Ovary (tissue), 10 donors: ENCODE measurements at places on chromosomes 11 and 22.
A peak's percentile ranks its signal among the peaks of the same experiment; 100 is the strongest.

DNA sequence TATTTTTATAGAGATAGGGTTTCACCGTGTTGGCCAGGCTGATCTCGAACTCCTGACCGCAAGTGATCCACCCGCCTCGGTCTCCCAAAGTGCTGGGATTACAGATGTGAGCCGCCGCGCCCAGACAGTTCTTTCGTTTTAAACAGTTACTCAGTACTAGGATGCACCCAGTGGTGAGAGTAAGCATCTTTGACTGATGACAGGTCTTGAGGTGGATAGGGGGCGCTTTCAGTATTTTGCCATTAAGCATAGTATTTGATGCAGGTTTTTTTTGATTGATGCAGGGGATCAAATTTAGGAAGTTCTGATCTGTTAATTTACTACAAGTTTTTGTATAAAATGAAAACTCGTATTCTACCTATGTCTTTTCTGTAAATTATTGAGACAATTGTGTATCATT lies 13.2 kb upstream of the TRIM34 start:
- DNase-seq, result no peak

DNA sequence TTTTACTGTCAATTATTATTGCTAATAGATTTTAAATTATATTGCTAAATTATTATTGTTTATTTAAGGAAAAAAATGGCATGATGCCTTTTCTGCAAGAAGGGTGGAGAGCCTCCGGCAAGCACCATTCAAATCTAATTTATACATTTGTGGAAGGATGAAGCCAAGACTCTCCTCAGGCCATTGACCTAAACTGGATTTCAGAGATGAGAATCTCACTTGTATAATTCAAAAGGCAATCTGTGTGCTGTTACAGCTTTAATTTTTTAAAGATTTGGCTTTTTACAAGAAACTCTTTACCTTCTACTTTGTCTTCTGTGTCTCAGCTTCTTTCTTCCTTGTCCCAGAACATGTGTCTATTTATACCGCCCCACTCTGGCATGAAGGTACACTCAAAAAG lies 722.5 kb downstream of the ETS1 start:
- no peak for DNase-seq

DNA sequence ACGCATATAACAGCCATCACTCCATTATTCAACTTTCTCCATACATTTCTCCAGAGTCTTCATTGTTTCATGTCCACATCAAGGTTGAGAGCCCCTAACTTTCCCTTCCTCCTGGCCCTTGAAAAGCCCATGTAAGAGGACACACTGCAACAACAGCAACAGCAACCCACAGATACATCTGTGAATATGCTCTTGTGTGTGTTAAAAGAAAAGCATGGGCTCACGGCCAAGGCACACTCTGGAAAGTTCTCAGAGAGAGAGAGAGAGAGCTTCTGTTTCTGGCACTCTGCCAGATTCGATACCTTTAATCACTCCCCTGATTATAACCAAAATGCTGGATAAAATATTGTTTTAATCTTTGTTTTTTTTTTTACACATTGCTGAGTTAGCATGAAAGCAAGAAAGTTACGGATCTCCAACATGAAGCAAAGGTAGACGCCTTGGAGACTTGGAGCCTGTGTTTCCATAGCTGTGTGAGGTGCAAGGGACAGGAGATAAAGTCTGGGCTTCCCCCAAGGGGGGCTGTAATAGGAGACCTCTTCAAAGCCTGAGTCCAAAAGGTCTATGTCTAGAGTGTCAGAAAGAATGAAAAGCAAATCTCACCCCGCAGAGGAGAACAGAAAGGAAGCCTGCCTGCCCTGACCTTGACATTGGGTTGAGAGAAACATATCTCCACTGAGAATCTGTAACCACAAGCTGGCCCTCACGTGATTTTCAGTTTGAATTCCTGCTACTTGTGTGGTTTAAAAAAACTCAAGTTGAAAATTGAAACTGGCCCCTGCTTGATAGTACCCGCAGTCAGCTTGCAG lies 33.7 kb upstream of the MPPED1 start:
- peak; percentile 56 for DNase-seq

- no peak for DNase-seq
Measured at GRCh38 chr11:3229673-3230630, 2.3 kb downstream of the MRGPRE start.

- no peak for DNase-seq
Measured at GRCh38 chr22:47129902-47130635, 367.6 kb downstream of the TBC1D22A start.

- DNase-seq, result no peak
Measured at GRCh38 chr11:34625576-34625975, 4.7 kb downstream of the EHF start.

- no peak for DNase-seq
Measured at GRCh38 chr11:40281052-40281580, 1178.3 kb downstream of the LRRC4C start.

GRCh38 chr11:111512296-111513239 lies at the start of gene BTG4:
Gene BTG4 (minus strand): TSS chr11:111512386. CDS start chr11:111498776, 13,610 bp downstream.
- peak; percentile 34 for DNase-seq

- DNase-seq, result peak; percentile 73
Measured at GRCh38 chr22:50190182-50190940, 4.6 kb downstream of the TRABD start.

DNA sequence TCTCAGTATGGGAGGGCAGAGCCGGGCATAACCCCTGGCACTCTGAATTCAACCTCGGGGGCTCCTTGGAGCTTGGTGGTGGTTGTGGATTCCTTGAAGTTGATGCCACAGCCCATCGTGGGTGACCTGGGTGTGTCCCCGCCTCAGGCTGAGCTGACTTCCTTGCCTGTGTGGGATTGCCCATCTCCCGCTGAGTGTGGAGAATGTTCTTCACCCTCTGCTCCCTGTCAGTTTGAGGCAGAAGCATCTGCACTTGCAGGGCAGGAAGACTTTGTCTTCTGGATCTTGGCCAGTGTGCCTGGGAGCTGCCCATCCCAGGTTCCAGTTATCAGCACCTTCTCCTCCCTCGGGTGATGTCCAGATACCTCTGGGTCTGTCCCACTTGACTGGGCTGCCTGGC lies 25.3 kb downstream of the CD82 start:
- DNase-seq, result no peak

- no peak for DNase-seq
Measured at GRCh38 chr22:22021162-22021750, 38.7 kb upstream of the TOP3B start.

- no peak for DNase-seq
Measured at GRCh38 chr22:23565305-23565914, 14.7 kb downstream of the IGLL1 start.

DNA sequence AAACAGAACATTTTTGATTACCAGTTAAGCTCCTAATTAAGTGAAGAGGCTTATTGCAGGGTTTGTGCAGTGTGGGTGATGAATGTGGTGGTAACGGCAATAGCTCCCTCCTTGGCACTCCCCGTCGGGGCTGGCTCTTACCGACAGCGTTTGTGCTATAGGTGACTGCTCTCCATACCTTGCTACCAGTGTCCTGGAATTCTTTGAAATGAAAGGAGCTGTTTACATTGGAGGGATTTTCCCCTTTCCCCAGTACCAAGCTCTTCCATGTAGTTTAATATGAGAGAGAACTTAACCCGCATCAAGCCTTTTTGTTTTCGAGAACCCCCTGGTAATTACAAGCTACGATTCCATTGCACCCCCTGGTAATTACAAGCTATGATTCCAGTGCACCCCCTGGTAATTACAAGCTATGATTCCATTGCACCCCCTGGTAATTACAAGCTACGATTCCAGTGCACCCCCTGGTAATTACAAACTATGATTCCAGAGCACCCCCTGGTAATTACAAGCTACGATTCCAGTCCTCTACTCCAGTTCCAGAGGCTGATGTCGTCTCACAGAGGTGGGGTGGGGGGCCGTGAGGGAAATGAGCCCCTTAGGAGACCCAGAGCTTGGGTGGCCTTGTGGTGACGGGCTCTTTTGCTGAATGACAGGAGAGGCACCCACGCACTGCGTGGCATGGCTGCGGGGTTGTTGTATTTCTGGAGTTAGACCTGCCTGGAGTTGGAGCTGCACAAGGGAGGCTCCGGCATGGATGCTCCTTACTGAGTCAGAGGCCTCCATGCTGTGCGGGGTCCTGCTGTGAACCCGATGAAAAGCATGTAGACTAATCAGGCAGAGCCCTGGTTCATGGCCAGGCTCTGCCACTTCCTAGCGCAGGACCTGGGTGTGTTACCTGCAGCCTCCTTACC lies 205.3 kb downstream of the TBC1D22A start:
- no peak for DNase-seq

GRCh38 chr11:34308913-34309585 lies 48.8 kb downstream of the ABTB2 start:
- DNase-seq, result no peak

DNA sequence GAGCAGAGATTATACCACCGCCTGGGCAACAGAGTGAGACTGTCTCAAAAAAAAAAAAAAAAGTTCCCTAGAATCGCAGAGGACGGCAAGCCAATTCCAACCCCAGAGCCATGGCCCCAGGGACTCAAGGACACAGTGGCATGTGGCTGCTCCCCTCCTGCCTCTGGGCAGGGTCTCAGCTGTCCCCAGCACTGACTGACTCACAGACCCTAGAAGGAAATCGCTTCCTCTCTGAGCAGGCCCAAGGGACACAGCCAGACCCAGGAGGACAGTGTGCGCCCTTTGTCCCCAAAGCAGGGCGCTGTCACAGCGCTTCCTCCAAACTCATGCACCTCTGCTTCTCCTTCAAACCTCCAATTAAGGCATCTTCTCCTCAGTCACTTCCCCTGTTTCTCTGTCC lies 2.3 kb downstream of the PACSIN3 start:
- DNase-seq, result no peak

DNA sequence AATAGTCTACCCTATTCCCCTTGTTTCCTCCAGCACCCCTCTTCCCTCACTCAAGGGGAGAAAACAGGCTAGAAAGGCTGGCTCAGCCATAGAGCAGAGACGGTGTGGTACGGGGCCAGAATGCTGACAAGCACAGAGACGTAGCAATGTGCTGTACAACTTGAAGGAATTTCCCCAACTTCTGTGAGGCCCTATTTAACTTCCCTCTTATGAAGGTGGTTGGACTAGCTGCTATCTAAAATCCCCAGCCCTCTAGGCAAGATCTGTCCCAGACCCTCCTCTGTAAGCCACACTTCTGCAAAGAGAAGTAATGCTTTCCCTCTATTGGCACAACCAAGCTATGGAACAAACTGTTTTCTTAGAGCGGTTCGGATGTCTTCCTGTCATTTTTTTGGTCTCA lies 37.8 kb downstream of the PLEKHA7 start:
- no peak for DNase-seq

DNA sequence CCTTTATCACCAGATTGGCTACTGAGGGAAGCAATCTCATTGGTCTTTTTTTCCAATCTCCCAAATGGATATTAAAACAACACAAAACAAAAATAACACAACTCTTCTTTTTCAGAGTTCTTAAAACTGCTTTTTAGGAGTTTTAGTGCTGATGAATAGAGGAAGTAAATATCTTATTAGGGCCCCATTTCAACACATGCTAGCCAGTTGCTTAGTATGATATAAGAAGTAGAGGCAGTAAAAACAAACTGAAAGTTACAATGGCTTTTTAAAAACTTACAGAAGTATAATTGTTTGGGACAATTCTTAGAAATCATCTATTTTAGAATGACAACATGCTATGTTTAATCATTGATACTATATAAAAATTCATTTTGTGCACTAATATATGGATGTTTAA lies 3.4 kb downstream of the C11orf71 start:
- no peak for DNase-seq

DNA sequence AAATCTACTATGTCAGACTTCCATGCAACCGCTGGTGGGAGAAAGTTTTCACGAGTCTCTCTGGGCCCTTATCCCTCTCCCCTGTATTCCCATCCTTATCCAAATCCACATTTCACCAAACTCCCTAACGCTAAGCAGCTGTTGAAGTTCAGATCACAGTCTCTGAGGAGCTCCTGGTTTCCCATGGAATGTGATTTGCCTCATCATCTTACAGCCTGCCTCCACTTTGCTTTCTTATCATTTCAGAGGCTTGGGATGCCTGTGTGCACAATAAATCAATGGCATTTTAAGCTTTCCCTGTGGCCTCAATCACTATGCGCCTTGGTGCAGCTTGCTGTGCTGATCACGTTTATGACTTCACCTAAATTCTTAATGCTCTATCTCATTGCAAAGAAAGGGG lies 352.4 kb upstream of the FAT3 start:
- DNase-seq, result no peak

- DNase-seq, result no peak
Measured at GRCh38 chr11:22508665-22509064, 117.0 kb downstream of the FANCF start.

GRCh38 chr11:110198031-110198729 lies 98.2 kb downstream of the RDX start:
- DNase-seq, result no peak

- DNase-seq, result no peak
Measured at GRCh38 chr22:50014053-50014501, 1.5 kb upstream of the IL17REL start.

GRCh38 chr22:38607680-38608079 lies 37.7 kb upstream of the DMC1 start:
- DNase-seq, result no peak

GRCh38 chr11:72771507-72771906 lies 19.3 kb upstream of the ARAP1 start:
- no peak for DNase-seq

- DNase-seq, result no peak
Measured at GRCh38 chr22:24730864-24731263, 43.7 kb downstream of the PIWIL3 start.

- no peak for DNase-seq
Measured at GRCh38 chr11:100994966-100995365, 134.6 kb downstream of the PGR start.

GRCh38 chr11:30788849-30789248 lies 202.7 kb upstream of the MPPED2 start:
- DNase-seq, result no peak

DNA sequence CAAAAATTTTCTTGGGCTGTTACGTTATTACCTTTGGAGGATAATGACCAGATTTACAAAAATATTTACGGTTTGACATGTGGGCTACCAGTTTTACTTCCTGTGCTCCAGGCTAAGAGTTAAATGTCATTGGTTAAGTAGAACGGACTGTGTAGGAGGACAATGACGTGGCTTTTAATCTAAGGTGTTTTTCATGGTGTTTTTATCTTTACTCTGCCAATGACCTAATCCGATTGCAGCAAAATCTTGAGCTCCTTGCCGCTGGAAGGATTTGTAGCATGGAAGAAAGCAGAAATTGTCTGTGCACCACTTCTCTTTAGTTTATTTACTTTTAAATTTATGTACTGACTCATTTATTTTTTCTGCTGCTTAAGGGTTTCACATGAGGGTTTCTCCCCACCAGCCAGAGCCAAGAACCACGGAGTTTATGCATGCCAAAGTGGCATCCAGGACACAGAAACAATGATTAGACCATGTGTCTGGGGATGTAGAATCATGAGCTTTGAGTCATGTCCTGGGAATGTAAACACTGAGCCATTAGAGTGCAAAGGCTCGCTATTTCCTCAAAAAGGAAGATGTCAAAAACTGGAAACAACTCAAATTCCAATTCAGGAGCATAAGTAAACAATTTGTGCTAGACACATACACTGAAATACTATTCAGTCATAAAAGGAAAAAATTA lies 1.9 kb upstream of the CARD16 start:
- peak; percentile 46 for DNase-seq

- DNase-seq, result no peak
Measured at GRCh38 chr11:124536520-124536919, 6.9 kb downstream of the OR8B12 start.
